ENCODE measurements at places on chromosomes 7 and 10.

DNA sequence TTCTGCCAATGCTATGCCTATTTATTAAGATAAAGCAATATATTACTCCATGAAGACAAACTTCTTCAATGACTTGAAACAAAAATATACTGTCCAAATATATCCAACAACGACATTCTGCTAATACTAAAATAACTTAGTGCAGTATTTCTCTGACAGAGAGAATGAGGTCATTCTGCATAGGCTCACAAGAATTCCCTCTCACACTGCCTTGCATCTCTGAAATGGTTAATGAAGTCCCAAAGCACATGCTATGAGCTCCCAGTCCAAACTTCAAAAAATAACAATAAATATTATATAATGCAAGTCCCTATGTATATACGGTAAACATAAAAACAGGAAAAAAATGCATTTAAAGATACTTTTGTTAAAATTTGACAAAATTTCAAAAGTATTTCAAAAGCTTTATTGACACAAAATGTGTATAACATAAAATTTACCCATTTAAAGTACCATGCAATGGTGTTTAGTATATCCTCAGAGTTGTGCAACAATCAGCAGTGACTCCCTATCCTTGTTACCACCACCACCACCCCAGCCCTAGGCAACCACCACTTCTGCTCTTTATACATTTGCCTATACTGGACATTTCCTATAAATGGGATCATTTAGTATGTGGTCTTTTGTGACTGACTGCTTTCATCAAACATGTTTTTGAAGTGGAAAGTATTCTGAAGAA, 27.6 kb downstream of the CHCHD3 start:
- DNase-seq = no peak

DNA sequence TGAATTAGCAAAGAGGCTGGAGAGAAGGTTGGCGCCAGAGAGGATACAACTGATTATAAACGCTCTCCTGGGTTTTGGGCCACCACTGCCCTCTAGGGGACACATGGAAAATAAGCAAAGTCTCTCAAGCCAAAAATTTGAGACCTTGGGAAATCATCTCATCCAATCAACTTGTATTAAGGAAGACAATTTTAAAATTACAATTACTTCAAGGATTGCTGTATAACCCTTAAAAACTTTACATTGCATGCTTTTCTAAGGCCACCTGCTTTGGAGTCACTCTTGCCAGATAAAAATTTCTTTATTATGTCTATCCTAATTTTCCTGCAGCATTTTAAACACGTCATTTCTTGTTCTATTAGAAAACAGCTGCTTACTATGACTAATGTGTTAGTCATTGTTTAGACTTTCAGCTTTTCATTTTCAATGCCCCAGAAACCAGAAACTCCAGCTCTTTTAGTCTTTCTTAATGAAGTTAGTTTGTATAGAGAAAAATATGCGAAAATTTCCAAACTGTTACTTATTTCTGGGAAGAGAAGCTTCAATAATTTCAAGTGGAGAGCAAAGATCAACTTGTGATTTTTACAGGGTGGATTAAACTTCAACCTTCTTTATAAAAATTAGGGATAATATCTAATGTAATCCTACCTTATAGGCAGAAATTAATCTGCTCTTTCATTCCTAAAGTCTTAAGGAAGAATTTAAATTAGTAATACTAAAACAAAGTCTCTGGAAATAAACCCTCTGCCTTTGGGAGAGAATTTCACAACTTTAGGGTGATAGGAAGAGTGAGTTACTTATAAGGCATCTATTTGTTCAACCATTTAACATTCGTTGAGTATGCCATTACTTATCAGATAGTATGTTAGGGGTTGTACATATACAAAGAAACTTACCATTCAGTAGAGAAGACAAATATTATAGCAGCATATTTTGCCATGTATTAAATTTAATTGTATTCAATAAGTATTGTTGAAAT, 20.6 kb upstream of the RHOBTB1 start:
- DNase-seq = peak; percentile 49

DNA sequence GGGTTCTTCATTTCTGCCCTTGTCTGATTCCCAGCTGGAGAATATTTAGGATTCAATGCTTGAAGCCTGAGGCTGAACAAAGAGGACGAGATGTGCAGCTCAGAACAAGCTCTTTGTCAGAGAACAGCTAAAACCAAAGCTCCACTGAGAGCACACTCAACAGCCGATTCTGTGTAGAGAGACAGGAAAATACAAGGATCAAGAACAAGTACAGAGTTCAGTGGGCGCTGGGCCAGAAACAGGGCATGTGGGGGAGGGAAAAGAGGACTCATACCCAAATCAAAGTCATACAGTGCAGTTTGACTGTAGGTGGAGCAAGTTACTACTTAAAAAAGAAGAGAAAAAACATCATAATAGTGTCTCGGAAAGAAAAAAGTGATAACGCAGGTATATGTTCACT, at the start of gene AGMO:
TSS of gene AGMO (minus strand) at position 181 of the 400 bp plus-strand sequence.
- DNase-seq = no peak

- DNase-seq = no peak
Observed at GRCh38 chr7:156380261-156380660, 260.3 kb upstream of the RNF32 start.

GRCh38 chr7:41624818-41625217, 78.1 kb downstream of the INHBA start:
- DNase-seq = no peak

- peak; percentile 20 for DNase-seq
Observed at GRCh38 chr7:38105874-38106483, 72.1 kb upstream of the STARD3NL start.

- no peak for DNase-seq
Observed at GRCh38 chr10:107585630-107586029, 421.1 kb upstream of the SORCS1 start.

DNA sequence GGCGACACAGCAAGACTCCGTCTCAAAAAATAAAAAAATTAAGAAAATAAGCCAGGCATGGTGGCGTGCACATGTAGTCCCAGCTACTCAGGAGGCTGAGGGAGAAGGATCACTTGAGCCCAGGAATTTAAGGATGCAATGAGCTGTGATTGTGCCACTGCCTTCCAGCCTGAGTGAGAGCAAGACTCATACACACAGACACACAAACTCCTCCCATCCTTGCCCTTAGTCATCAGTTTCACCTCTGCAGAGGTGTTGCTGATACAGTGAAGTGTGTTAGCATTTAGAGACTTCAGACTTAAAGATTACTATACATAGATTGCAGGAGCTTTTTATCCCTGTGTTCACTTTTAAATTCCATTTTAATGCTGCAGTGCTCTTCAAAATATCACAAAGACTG, 5.5 kb upstream of the H2AZ2 start:
- DNase-seq = peak; percentile 34

DNA sequence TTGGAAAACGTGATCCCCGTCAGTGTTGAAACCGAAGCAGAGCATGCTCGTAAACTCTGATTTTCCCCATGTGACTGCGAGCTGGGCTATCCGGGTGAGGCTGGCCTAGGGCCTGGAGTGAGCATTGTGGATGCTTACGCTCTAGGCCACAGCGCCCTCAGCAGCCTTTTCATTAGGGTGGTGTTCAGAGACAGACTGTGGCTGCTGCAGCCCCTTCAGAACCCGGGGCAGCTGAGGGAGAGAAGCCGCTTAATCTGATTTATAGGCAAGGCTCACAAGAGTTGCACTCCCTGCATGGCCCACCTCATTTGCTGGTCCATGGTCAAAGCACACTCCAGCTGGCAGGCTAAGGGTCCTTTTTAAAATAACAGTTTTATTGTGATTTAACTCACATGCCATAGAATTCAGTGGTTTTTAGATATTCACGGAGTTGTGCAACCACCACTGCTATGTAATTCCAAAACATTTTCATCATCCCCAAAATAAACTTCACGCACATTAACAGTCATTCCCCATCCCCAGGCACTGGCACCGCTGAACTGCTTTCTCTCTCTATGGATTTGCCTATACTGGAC, 72.5 kb downstream of the SYPL1 start:
- DNase-seq = no peak

GRCh38 chr7:12907774-12908173, 220.3 kb downstream of the ARL4A start:
- DNase-seq = no peak

GRCh38 chr7:1926908-1927306, 256.8 kb downstream of the ELFN1 start:
- no peak for DNase-seq

DNA sequence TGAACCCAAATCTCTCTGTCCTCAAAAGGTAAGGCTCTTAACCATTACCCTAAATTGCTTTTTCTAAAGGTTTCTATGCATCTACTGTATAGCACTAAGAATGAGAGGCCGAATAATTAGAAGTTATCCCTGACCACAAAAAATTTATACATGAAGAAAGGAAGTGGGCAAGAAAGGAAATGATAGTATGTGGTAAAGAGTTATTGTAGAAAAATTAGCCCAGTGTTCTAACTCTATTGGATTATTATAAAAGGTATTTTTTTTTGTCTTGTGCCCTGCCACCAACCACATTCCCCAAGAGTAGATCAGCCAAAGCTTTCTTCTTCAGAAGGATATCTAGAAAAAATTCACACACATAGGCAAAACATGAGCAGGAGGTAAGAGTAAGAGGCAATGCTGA, 45.4 kb downstream of the DKK1 start:
- DNase-seq = no peak

Measured in stimulated activated CD4-positive, alpha-beta T cell treated with anti-CD3 and anti-CD28 coated beads, Interleukin-4, amount 100 ng/mL, for 24 hours (primary cell).